ENCODE measurements at places on chromosomes 3 and 15. TPM values are rescaled to one million over a fixed set of nuclear protein-coding genes. Genes with fewer than 3 reads are reported as not detected.

Gene ZMYND10
- 8.8 TPM for total RNA-seq

Gene SPINT1
- total RNA-seq: 2.9 TPM

DNA sequence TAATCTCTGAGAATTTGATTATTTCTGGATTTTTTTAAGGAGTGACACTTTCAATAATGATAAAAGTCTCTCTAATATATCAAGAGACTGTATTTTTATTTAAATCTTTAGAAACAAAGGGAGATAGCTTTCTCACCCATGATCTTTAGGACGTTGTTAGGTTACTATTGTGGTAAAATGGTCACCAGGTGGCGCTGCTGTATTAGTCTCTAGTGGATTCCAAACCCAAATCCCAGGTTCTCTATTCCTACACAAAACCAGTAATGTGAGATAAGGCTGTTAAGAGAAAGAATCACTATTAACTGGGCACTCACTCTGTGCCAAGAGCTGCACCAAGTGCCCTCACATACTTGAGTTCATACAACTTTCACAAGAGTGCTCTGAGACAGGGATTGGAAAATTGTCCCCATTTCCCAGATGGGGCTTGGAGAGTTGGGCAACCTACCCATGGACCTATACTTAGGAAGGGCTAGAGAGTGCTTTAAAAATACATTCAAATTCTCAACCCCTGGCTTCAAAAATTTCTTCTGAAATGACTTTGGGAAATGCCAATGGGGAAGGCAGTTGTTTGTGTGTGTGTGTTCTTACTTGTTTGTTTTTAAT lies 593.4 kb upstream of the TGFBR2 start:
- no peaks in the 10 kb centered on the region for H3K4me1 ChIP-seq
- no peaks in the 10 kb centered on the region for H3K36me3 ChIP-seq
- no peak for DNase-seq
- no peaks in the 10 kb centered on the region for H3K27me3 ChIP-seq
- H3K27ac ChIP-seq: no peak overlapping the region

Gene PLAAT1
- total RNA-seq: 10.7 TPM

Gene MAPKAPK3
- 12.4 TPM for total RNA-seq

Gene RTP3
- not detected for total RNA-seq

DNA sequence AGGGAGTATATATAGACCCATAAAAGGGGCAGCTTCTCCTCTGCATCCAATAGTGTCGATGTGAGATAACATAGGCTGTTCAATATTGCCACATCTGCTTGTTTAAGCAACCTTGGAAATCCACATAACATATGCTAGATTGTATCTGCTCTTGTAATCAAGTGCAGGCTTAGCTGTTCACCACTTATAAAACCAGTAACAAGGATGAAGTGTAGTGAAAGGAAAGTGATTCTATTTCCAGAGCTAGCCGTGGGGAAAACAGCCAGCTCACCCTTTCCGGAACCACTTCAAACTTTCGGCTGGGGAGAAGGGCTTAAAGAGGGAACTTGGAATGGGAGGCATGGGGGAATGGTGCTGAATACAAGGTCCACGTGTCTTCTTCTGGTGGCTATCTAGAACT lies 204.0 kb downstream of the TAFA4 start:
- H3K27ac ChIP-seq: no peak overlapping the region
- H3K4me3 ChIP-seq: no peak overlapping the region
- no peaks in the 10 kb centered on the region for H3K4me1 ChIP-seq

DNA sequence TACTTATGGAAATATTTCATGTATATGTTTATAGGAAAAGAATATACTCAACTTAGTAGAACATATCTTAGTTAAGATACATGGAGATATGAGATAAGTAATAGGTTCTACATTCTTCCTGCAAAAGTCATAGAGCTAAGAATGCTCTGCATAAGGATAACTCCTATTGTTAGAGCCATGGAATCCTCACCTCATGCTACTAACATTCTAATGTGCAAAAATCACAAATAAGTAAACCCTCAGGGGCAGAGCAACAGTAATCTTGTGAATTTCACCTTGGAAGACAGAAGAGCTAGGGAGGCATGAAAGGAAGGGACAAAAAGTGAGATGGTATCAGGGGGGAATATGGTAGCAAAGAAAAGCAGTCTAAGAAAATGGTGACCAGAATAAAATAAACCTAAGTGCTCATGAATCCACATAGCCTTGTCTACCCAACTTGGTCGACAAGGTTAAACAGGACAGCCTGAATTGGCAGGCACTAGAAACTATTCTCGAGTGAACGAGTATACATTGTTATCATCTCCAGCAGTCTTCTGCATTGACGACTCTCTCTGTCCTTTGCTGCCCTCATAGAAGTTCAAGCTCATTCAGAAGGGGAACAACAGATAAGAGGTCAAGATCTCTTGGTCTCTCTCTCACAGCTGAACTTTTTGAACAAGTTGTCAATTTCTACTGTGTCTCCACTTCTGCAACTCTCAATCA lies 52.8 kb downstream of the XRN1 start:
- H3K27ac ChIP-seq: no peak overlapping the region
- H3K4me3 ChIP-seq: no peak overlapping the region
- DNase-seq: no peak
- no peaks in the 10 kb centered on the region for H3K27me3 ChIP-seq

- no peaks in the 10 kb centered on the region for H3K27me3 ChIP-seq
- no peak overlapping the region for H3K27ac ChIP-seq
- H3K4me1 ChIP-seq: no peaks in the 10 kb centered on the region
- H3K36me3 ChIP-seq: no peaks in the 10 kb centered on the region
Observed at GRCh38 chr3:32641356-32641755, 43.6 kb upstream of the CNOT10 start.

Measured in spinal cord (tissue), 10 donors.